ENCODE measurements at places on chromosomes 7 and 10.

GRCh38 chr7:150431839-150432658 is 18.4 kb upstream of the GIMAP8 start:
- DNase-seq = no peak

- no peak for DNase-seq
Measured at GRCh38 chr7:70569335-70569819, 562.6 kb upstream of the GALNT17 start.

GRCh38 chr10:130463876-130464364 is 327.7 kb downstream of the GLRX3 start:
- DNase-seq = no peak

GRCh38 chr10:132626761-132627665 is 89.4 kb downstream of the INPP5A start:
- DNase-seq = no peak

DNA sequence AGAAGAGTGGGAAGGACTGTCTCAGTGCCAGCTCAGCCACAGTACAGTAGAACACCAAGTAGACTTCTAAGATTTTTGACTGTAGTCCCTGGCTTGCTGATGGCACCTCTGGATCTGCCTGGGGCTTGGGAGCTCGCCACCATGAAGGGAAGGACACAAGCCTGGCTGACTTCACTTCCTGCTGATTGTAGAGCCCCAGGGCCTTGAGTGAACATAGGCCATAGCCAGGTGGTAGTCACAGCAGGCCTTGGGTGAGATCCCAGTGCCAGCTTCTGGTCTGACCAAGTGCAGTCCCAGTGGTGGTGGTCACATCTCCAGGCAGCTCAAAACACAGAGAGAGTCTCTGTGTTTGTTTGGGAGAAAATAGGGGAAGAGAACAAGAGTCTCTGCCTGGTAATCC is 57.6 kb upstream of the HBP1 start:
- DNase-seq = no peak

DNA sequence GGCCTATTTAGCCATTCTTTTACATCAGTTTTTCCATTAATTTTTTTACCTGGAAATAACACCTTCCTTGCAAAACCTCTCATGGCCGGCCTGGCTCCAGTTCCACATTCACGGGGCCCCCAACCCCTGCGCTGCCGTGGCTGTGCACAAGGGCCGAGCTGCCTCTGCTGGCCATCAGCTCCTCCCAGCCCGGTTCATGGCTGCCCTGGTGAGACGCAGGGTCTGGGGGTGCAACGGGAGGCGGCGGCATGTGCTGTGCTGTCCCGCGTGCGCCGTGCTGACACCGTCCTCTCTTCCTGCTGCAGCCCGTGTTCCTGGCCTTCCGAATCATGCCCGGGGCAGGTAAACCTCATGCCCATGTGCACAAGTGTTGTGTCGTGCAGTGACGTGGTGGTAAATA is 4.4 kb downstream of the NKX6-2 start:
- DNase-seq = no peak

DNA sequence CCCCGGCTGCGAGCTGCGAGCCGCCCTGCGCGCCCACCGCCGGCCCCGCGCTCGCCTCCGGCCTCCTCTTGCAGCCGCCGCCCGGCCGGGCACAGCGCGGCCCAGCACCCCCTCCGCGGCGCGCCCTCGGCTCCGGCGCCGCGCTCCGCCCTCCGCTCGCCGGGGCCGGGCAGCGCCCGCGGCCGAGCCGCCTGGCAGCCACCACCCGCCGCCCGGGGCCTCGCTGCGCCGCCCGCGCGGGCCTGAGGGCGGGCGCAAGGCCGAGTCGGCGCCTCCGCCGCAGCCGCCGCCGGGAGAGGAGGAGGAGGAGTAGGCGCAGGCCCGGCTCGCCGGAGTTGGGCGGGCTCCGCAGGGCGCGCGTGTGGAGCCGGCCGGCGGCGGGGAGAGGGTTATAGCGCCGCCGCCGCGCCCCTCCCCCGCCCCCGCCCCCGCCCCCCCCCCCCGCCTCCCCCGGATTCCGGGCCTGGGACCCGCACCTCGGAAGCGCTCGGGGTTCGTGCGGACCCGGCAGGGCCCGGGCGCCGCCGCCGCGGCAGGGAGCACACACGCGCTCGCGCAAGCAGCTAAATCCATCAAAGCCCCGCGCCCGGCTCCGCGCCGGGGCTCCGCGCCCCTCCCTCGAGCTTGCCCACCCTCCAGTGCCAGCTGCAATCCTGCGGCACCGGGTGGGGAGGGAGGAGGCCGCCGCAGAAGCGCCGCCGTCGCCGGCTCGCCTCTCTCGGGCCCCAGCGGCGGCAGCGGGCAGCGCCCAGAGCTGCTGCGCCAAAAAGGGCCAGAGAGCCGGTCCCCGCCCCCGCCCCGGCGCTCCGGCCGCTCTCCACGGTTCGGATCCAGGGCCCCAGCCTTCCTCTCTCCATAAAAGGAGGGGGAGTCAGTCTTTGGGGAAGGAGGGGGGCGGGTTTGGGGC is at the start of gene PDGFA:
Gene PDGFA, minus strand, starts transcription at position 363 of the 907 bp plus-strand sequence. CDS start 845 bp downstream, outside the sequence.
- DNase-seq = peak; percentile 39

DNA sequence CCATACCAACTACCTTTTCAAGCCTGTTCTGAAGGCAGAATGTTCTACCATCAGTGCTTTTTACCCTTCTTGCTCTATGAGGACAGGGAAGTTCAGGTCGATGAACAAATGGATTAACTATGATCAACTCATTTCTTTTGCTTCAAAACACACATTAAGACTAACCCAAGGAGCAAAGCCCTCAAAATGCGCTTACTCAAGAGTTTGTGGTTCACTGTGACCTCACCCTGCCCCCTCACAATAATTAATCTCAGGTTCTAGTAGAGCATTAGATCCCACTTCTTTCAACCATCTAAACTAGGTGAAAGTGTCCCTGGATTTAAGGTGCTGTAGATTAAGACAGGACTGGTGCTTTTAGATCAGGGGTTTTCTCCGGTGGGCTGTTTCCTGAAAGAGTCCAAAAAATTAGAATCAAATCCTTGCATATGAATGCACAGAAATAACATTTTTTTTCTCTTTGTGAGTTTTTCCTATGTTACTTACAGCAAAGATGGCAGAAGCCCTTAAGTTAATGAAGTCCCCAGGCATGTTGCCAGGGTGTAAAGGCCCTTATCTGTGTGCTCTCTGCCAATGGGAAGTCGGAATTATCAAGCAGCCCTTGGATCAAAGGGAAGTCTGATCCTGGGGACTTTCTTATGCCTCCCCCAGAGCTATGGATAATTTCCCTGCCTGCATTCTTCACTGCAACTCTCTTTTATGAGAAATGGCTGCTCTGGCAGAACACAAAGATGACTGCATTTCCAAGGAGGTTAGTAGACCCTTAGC is 205.5 kb upstream of the STK17A start:
- DNase-seq = no peak

DNA sequence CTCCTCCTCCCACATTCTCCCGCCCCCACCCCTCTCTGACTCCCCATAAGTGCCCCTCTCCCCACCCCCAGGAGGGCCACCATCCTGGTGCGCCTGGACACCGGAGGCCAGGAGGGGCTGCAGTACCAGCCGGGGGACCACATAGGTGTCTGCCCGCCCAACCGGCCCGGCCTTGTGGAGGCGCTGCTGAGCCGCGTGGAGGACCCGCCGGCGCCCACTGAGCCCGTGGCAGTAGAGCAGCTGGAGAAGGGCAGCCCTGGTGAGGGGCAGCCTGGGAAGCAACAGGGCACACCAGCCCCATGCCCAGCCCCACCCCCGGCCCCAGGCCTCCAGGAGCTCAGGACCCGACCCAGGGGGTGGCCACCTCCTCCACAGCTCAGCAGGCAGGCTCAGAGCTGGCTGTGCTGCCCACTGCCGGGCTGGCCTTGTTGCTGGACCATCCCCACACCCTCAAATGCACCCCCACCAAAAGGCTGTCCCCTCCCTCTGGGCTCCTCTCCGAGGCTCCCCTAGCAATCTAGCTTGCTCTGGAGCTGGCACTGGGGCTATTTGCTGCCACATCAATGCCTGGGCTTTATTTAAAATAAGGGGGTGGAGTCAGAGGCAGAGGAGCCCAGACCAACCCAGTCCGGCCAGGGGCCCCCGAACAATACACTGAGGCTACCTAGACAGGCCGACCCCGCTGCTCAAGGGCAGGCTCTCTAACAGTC is 14.8 kb downstream of the ATG9B start:
- DNase-seq = no peak

- DNase-seq = no peak
Measured at GRCh38 chr10:116973946-116974455, 31.0 kb downstream of the SHTN1 start.

- no peak for DNase-seq
Measured at GRCh38 chr10:100506596-100507356, 12.9 kb downstream of the SEC31B start.

- DNase-seq = no peak
Measured at GRCh38 chr7:98284335-98285036, 3.0 kb downstream of the BRI3 start.

DNA sequence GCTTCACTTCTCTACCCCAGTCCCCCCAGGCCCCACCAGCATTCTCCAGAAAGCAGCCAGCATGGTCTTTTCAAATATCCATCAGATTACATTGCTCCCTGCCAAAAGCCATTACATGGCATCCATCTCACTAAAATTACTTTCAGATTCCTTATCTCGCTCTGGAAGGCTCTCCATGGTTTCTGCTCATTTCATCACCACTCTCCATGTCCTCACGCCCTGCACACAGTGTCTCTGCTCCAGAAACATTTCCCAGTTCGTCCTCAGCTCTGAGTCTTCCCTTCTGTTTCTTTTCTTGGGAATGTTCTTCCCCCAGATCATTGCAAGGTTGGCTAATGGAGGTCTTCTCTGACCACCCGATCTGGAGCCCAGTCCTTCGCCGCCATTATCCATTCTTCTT is 499.1 kb downstream of the KCNMA1 start:
- no peak for DNase-seq

DNA sequence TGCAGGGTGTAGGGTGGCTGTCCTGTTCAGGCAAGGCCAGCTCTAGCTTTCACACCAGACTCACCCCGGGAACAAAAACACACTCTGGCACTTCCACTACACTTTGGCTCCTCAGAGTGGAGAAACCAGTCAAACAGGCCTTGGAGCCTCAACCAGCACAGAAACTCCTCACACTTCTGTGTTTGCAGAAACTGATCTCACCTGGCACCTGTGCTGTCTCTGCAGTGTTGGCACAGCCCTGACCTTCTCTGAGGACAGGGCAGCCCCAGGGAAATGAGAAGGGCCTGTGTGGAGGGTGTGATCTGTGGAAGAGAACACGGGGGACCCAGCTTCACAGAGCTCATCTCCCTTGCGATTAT is 4.1 kb upstream of the CALML5 start:
- DNase-seq = no peak

DNA sequence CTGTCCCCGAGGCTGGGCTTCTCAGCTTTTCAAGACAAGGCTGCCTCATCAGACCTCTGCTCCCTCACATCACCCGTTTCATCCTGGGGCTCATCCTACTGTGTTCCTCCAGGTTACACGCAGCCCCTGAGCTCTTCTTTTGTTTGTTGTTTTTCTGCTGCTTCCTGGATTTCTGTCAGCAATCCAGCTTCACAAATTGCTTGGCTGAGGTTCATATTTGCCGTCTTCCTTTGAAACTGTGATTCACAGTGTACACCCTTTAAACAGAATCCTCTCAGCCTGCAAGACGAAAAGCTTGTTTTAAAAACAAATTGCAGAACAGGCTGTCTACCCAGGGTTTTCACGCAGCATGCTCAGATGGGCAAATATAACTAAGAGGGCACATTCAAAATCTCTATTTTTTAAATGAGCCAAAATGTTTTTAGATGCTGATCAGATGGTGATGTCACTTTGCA is 39.1 kb upstream of the PARD3 start:
- DNase-seq = no peak

- DNase-seq = no peak
Measured at GRCh38 chr10:43424416-43424815, 12.5 kb upstream of the ZNF487 start.

- DNase-seq = no peak
Measured at GRCh38 chr10:126749015-126749655, 78.6 kb upstream of the C10orf90 start.

GRCh38 chr7:70097645-70098044 is 499.4 kb downstream of the AUTS2 start:
- DNase-seq = no peak

DNA sequence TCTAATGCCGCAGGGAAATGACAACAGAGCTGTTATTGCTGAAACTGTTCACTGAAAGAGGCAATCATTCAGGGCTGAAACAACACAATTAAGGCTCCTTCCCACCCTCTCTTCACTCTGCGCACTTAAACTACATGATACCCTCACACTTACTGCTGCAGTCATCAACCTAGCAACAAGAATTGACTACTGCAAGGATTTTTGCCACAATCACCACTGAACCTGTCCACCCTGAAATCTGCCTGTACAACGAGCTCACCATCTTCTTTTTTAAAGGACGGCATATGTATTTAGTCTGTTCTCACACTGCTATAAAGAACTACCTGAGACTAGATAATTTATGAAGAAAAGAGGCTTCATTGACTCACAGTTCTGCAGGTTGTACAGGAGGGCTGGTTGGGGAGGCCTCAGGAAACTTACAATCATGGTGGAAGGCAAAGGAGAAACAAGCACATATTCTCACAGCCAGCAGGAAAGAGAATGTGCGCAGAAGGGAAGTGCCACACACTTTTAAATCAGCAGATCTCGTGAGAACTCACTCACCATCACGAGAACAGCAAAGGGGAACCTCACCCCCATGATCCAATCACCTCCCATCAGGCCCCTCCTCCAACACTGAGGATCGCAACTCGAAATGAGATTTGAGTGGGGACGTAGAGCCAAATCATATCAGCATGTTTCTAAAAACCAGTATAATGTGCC is 131.7 kb downstream of the SORCS1 start:
- DNase-seq = no peak

DNA sequence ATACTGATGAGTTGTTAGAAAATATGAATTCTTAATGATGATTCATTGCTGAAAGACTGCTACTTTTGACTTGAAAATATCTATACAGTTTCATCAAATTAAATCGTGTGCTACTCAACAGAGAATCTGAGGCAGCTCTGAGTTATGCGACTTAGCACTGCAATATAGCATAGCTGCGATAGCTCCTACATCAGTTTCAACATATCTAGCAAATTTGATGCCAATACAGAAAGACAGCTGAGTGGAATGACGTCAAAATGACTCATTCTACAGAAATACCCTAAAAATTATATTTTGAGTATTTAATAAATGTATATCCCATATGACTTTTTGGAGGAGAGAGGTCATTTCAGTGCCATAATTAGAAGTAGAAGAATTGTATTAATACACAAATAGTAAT is 1.1 kb upstream of the TARP start:
- DNase-seq = no peak

GRCh38 chr7:46153951-46154787 is 233.1 kb upstream of the IGFBP3 start:
- no peak for DNase-seq

GRCh38 chr7:105839266-105839665 is 37.1 kb downstream of the ATXN7L1 start:
- no peak for DNase-seq
